A549 treated with DMSO at 1 μM for 4 hours (cell line): ENCODE measurements at places on chromosomes 6 and 20. TPM values are rescaled to one million over a fixed set of nuclear protein-coding genes. Genes with fewer than 3 reads are reported as not detected.

COL11A2 gene
- 0.72 to 1.3 TPM (median 0.89 TPM) in 5 replicates for total RNA-seq

CD93 gene
- total RNA-seq: not detected in 5 replicates

ENPP1 gene
- total RNA-seq: 1.1 to 2.3 TPM (median 1.5 TPM) in 5 replicates

HLA-DPA1 gene
- 0.10 TPM in 1 of 5 replicates, not detected in the others for total RNA-seq

ZNF292 gene
- 2.5 to 4.9 TPM (median 4.4 TPM) in 5 replicates for total RNA-seq

FAM162B gene
- total RNA-seq: 0.08 TPM in 1 of 5 replicates, not detected in the others

NFATC2 gene
- total RNA-seq: 8.3 to 11.7 TPM (median 9.4 TPM) in 5 replicates

OR2J3 gene
- not detected in 5 replicates for total RNA-seq

TAAR1 gene
- not detected in 5 replicates for total RNA-seq

EEF1A2 gene
- total RNA-seq: 128 to 177 TPM (median 145 TPM) in 5 replicates

IPCEF1 gene
- 0.02 to 0.03 TPM in 2 of 5 replicates, not detected in the others for total RNA-seq

DOK5 gene
- total RNA-seq: 0.09 TPM in 1 of 5 replicates, not detected in the others

ARMC2 gene
- total RNA-seq: 1.5 to 3.8 TPM (median 2.1 TPM) in 5 replicates

BPIFB4 gene
- total RNA-seq: not detected in 5 replicates

PHACTR1 gene
- total RNA-seq: 0.05 TPM in 1 of 5 replicates, not detected in the others

SCRT2 gene
- total RNA-seq: not detected in 5 replicates

TMEM242 gene
- total RNA-seq: 5.4 to 8.3 TPM (median 6.8 TPM) in 5 replicates

MRS2 gene
- 17.9 to 24.2 TPM (median 21.4 TPM) in 5 replicates for total RNA-seq

FAXC gene
- 6.3 to 8.8 TPM (median 6.8 TPM) in 5 replicates for total RNA-seq

ZBP1 gene
- 0.06 to 0.07 TPM in 2 of 5 replicates, not detected in the others for total RNA-seq
